ENCODE measurements at places on chromosomes 1 and 21. TPM values are rescaled to one million over a fixed set of nuclear protein-coding genes. Genes with fewer than 3 reads are reported as not detected.

DNA sequence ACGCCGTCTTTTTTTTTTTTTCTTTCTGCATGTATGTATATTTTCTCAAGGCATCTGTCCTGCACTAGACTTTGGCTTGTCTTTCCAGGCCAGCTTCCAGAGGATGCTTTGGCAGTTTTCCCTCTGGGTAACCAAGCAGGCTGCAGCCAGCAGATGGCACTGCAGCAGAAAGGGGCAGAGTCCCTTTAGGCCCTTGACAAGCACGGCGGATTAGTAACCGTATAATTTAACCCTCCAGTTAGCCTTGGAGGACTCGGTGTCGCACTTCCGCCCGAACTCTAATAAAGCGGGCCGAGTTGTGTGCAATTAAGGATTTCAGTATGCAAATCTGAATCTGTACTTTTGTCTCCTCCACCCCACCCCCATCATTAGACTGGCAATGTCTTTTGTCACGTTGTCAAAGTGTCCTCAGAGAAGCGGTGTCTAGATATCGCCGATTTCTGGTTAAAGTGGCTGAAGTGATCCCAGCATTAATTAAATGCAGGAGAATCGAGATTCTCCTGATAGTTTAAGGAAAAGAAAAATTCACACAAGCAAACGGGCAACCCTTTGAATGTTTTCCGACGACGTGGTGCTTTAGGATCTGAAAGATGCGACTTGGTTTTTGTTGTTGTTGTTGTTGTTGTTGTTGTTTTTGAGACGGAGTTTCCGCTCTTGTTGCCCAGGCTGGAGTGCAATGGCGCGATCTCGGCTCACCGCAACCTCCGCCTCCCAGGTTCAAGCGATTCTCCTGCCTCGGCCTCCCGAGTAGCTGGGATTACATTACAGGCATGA lies 1.1 kb upstream of the TMEM167B start:
- DNase-seq: no peak

GRCh38 chr1:225318706-225319575 lies 108.9 kb downstream of the LBR start:
- no peak for DNase-seq

Gene REN
- not detected for total RNA-seq

GRCh38 chr21:15825700-15826099 lies 95.9 kb downstream of the USP25 start:
- DNase-seq: no peak

GRCh38 chr1:36778740-36779139 lies 255.6 kb downstream of the GRIK3 start:
- no peak for DNase-seq

All from CD4-positive, CD25-positive, alpha-beta regulatory T cell (primary cell).